Activated CD4-positive, alpha-beta T cell treated with anti-CD3 and anti-CD28 coated beads, Interleukin-2, amount 50 U/mL, for 4 hours (primary cell): ENCODE measurements at places on chromosomes 5 and 9.

DNA sequence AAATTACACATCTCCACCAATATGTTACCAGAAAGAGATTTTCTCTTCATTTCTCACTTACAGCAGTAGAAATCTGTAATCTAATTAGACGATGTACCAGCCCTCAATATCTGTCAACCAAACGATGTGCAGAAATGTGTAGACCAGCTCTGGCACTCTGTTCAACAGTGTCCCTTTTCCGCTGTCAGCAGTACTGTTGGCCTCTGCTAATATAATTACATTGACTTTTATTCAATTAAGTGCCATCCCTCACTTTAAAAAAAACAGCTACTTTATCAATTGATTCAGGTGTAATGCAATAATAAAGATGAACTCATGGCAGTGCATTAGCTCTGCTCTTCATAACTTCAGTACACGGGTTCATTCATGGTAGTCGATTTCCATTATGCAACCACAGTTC lies 448.4 kb downstream of the BNC2 start:
- no peak for DNase-seq

- no peak for DNase-seq
Measured at GRCh38 chr9:88013035-88013434, 38.7 kb upstream of the CDK20 start.

GRCh38 chr9:115777610-115778009 lies 376.0 kb upstream of the PAPPA start:
- no peak for DNase-seq

DNA sequence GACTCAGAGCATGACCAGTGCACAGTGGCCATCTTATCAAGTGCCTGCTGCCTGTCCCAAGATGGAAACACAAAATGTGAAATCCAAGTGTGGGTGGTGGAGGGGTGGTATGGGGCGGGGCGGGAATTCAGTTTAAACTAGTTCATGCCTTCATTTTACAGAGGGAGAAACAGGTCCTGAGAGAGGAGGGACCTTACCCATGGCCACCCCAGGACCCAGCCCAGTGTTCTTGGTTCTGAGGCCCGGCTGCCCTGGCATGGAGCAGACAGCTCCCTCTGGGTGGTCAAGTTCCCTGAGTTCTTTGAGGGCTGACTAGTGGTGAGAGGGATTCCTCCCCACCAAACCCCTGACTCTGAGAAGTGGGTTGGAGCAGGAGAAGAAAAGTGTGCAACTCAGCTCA lies 20.8 kb downstream of the KCNIP1 start:
- no peak for DNase-seq

DNA sequence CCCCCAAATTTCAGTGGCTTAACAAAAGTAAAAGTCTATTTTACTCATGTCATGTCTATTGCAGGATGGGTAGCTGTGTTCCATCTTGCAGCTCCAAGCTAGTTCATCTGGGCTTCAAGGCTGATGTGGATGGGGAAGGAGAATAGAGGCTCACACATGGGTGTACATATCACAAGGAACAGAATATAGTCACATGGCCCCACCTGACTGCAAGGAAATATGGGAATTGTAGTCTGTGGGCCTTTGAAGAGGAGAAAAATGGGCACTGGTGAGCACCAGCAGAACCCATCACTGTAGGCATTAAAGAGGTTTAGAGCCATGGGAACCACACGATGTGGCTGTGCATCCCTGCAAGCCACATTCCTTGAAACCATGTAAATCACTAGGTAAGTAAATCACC lies 17.9 kb upstream of the TRIO start:
- no peak for DNase-seq

GRCh38 chr9:1031951-1032601 lies 18.1 kb upstream of the DMRT2 start:
- no peak for DNase-seq
